Fibroblast of the aortic adventitia (primary cell): ENCODE measurements at places on chromosomes 6 and 20. TPM values are rescaled to one million over a fixed set of nuclear protein-coding genes. Genes with fewer than 3 reads are reported as not detected.

The GJA10 gene
- total RNA-seq = not detected in 2 replicates

The HLA-DPA1 gene
- 0.18 and 1.8 TPM in 2 replicates for total RNA-seq

The SLX4IP gene
- total RNA-seq = 4.0 and 7.0 TPM in 2 replicates

The BPIFB4 gene
- not detected in 2 replicates for total RNA-seq

The GPR6 gene
- not detected in 2 replicates for total RNA-seq

The BHLHE23 gene
- not detected in 2 replicates for total RNA-seq

The ELOVL4 gene
- 2.1 and 6.4 TPM in 2 replicates for total RNA-seq

The EPPIN gene
- total RNA-seq = not detected in 2 replicates

The RAB22A gene
- 27.1 and 41.5 TPM in 2 replicates for total RNA-seq

The AK9 gene
- 8.0 and 16.6 TPM in 2 replicates for total RNA-seq

The SLC44A4 gene
- 0.27 TPM in 1 of 2 replicates, not detected in the other for total RNA-seq

The SNAP25 gene
- 0.65 and 3.1 TPM in 2 replicates for total RNA-seq

The ABCC10 gene
- total RNA-seq = 12.0 and 25.8 TPM in 2 replicates

The C2 gene
- 4.4 and 48.2 TPM in 2 replicates for total RNA-seq

The HLA-DQB2 gene
- total RNA-seq = not detected in 2 replicates

The POU5F1 gene
- not detected in 2 replicates for total RNA-seq

The KCNQ5 gene
- 2.6 and 9.4 TPM in 2 replicates for total RNA-seq

The TGM3 gene
- total RNA-seq = 0.08 TPM in 1 of 2 replicates, not detected in the other

The MUC22 gene
- not detected in 2 replicates for total RNA-seq

The PI16 gene
- 1.5 and 6.3 TPM in 2 replicates for total RNA-seq

The ADGRF1 gene
- not detected in 2 replicates for total RNA-seq

The TM9SF4 gene
- total RNA-seq = 20.0 and 41.1 TPM in 2 replicates

The GLP1R gene
- total RNA-seq = not detected in 2 replicates
